ENCODE measurements at places on chromosomes 12 and 14.

DNA sequence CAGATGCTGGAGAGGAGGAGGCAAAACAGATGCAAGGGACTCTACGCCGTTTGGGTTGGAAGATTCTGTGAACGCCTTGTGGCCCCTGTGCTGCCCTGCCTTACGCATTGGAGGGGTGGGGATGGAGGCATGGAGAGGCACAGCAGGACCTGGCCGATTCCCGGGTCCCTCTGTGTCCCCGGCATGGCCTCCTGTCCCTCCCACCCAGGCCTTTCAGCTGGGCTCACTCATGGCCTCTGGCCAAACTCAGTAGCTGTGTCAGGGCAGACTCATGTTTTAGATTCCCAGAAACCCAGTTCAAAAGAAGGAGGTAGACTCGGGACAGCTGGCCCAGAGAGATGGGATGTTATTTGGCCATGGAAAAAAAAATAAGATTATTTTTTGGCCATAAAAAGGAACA is 40.1 kb downstream of the TESC start:
- no peak for DNase-seq

GRCh38 chr14:55929136-55929535 is 189.1 kb upstream of the PELI2 start:
- DNase-seq: no peak

GRCh38 chr12:106106892-106107291 is 31.9 kb downstream of the NUAK1 start:
- no peak for DNase-seq

DNA sequence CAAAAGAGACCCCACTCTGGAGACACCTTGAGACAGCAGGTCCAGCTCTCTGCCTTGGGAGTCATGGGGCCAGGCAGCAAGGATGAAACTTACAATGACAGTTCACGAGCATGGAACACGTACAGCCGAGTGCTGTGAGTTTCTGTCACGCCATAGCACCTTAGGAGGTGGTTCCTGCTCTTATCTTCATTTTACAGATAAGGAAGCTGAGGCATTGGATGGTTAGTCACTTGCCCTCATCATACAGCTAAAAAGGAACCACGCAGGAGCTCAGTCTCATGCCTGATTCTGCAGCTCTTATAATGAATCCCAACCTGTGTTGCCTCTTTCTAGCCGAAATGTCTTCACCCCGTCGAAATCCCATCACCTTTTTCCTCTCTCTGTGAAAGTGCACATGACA is 39.9 kb downstream of the C14orf132 start:
- no peak for DNase-seq

DNA sequence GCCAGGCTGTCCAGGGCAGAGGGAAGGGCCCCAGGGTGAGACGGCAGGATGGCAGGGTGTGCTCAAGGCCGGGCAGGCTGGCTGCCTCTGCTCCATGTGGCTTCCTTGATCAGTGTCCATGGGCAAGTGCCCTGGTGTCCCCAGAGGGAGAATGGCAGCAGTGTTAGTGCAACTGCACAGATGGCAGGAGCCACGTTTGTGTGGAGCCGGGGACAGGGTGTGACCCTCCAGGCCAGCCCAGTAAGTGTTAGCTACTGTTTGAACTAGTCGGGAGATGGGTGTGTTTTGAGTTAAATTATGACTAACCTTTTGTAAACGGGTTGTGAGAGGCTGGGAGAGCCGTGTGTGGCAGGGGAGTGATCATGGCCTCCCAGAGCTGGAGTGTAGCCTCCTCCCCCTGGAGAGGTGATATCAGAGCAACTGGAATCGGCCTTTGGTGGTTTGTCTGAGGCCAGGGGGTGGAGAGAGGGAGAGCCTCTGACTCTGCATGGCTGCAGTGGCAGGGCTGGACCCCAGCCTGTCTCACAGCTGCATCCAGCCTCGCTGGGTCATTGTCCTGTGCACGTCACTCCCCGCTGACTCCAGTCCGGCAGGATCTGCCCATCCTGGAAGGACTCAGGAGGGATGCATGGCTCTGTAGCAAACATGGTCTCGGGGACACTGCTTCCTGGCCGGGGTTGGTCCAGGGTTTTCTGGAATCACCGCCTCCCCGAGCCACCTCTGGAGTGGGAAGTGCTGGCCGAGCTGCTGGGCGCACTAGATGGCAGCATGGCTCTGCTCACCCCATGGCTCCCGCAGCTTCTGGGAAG is 27.8 kb downstream of the AACS start:
- DNase-seq: no peak

DNA sequence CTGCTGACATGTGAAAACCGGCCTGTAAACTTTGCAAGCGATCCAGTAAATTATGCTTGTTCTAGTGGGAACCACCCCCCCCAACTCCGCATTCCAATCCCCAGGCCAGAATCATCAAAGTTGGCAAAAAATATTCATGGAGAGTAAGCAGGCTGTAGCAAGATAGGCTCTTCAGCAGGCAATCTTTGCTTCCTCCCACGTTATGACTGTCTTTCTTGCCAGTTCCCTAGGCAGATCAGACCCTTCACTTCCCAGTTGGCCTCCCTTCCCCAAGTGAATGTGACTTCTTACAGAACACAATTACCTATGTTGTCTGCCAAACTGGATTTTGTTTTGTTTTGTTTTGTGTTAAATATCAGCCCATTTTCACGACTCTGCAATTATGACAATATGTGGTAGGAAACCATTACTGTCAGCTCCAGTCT is 1.2 kb upstream of the PTGER2 start:
- DNase-seq: no peak

DNA sequence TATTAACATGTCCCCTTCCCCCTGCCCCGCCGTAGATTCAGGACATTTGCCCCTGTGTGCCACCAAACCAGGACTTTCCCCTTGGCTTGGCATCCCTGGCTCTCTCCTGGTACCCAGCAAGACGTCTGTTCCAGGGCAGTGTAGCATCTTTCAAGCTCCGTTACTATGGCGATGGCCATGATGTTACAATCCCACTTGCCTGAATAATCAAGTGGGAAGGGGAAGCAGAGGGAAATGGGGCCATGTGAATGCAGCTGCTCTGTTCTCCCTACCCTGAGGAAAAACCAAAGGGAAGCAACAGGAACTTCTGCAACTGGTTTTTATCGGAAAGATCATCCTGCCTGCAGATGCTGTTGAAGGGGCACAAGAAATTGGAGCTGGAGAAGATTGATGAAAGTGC is 28.9 kb downstream of the HRK start:
- no peak for DNase-seq

- DNase-seq: no peak
These were observed 39.0 kb upstream of the REP15 start for GRCh38 chr12:27657296-27657695.

- no peak for DNase-seq
These were observed 59.1 kb downstream of the DCAF5 start for GRCh38 chr14:69093631-69094421.

- no peak for DNase-seq
These were observed 135.7 kb upstream of the ATXN7L3B start for GRCh38 chr12:74401966-74402365.

- DNase-seq: no peak
These were observed 18.1 kb downstream of the RPH3A start for GRCh38 chr12:112809684-112810083.

DNA sequence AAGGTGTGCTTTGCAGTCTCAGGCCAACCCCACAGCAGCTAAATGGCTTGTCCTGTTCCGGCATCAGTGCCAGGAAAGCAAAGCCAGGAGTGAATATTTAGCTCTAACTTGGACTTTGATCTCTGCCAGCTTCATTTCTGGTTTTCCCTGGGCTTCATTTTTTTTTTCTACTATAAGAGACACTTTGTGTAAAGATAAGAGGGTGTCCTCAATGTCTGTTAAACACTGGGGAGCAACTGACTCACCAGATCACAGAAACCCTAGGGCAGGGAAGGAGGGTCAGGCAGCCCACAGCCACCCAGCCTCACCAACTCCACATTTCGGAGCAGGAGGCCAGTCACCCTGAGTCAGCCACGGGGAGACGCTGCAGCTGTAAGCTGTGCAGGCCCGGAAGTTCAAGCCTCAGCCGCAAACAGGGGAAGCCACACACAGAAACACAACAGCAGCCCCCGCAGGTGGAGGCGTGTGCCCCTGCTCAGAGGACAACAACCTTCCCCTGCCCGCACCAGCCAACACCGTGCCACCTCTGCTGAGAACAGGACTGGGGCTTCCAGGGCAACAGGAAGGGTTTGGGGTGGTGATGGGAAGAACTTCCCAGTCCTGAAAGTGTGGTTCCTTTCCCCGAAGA is 6.3 kb downstream of the TNFRSF1A start:
- no peak for DNase-seq

DNA sequence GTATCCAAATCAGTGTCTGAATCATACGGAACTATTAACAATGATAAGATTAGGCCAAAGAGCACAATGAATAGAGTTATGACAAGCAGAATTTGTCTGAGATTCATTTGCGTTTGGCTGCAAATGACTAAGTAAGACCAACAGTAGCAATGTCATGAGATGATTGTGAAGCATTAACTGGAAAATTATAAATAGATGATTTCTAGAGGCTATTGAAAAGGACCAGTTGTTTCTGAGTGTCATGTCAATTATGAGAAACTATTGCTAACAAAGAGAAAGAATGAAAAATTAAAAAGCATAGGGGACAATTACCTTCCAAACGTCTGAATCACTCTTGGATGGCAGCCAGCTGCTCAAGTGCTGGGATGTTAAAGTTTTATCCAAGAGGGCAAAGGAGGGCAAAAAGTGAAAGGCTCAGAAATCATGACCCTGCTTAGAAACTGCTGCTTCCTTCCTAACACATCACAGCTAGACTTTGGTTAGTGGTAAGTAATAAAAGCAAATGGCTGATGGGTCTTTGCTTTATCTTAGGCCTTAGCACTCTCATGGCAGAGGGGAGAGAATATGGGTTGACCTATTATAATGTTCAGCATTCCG is 89.0 kb downstream of the AKAP6 start:
- no peak for DNase-seq

Data from cortex of kidney (tissue), 1 donor.